ENCODE measurements at places on chromosomes 2 and 18.

DNA sequence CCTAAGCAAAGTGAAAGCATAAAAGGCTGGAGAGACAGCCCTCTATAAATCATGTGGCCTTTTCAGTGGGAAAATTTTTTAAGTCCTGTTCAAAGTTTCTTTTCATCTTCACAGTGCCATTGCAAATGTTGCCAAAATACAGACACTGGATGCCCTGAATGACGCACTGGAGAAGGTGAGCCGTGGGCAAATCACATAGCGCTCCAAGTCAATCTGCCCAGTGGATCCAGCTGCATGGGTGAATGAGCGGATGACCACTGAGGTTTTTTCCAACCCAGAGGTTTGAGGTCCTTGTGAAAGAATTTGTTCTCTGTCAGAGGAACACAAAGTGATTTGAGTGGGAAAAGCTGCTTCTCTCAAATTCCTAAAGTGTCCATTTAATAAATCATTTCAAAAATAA, 11.8 kb downstream of the DAPL1 start:
- no peak for DNase-seq

- DNase-seq: no peak
Observed at GRCh38 chr2:100077456-100077855, 64.9 kb downstream of the AFF3 start.

GRCh38 chr2:61811821-61812220, 42.0 kb downstream of the FAM161A start:
- peak; percentile 7 for DNase-seq

- DNase-seq: no peak
Observed at GRCh38 chr2:135820003-135820618, 16.9 kb downstream of the LCT start.

DNA sequence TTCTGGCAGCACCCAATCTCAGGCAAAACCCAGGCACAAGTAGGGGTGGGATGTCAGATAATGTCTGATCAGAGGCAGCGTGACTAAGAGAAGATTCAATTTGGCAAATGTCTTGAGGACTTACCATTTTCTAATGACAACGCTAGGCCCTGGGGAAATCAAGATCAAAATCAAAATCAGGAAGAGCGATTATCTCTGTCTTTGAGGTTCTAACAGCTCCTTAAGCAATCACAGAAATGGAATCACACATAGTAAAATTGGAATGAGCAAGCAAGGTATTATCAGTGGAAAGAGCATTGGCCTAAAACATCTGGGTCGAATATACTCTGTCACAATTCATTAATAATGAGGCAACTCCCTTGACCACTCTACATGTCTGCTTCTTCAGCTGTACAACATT, 8.6 kb upstream of the SERPINB2 start:
- DNase-seq: no peak

DNA sequence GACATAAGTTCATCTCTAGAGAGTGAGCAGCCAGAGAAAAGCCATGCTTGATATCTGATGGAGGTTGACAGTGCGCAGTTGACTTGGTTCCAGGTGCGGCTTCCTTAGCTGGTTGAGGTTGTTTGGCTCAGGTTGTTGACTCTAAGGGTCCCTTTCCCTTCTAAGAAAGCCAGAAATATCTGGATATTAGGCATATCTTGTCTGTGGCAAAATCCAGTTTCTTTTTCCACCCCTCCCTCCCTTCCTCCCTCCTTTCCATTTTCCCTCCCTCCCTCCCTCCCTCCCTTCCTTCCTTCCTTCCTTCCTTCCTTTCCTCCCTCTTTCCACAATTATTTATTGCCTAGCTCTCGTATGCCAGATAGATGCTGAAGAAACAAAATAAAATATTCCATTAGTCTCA, 82.6 kb upstream of the TNP1 start:
- DNase-seq: no peak

DNA sequence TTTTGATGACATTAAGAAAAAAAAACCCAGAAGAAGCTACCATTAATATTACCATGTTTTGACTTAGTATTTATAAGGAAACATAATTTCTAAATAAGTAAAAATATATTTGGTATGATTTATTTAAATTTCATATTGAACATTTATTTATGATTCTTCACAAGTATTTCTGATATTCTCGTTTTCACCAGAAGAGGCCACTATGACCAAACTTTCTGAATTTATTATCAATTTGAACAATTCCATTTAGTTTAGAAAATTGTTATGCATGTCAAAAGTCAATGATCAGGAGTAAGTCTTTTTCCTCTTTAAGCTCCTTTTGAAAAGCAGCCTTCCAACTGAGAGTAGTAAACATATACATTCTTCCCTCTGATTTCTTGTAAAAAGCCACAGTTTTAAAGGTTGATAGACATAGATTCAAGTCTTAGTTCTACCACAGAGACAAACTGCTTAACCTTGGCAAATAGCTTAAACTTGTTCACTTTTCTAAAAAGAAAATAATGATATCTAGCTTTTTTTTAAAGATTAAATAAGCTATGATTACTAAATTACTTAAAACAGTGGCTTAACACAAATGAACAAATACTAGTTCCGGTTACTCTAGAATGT, 329.9 kb downstream of the TRIB2 start:
- DNase-seq: no peak

- no peak for DNase-seq
Observed at GRCh38 chr2:64303250-64303649, 150.7 kb upstream of the LGALSL start.

DNA sequence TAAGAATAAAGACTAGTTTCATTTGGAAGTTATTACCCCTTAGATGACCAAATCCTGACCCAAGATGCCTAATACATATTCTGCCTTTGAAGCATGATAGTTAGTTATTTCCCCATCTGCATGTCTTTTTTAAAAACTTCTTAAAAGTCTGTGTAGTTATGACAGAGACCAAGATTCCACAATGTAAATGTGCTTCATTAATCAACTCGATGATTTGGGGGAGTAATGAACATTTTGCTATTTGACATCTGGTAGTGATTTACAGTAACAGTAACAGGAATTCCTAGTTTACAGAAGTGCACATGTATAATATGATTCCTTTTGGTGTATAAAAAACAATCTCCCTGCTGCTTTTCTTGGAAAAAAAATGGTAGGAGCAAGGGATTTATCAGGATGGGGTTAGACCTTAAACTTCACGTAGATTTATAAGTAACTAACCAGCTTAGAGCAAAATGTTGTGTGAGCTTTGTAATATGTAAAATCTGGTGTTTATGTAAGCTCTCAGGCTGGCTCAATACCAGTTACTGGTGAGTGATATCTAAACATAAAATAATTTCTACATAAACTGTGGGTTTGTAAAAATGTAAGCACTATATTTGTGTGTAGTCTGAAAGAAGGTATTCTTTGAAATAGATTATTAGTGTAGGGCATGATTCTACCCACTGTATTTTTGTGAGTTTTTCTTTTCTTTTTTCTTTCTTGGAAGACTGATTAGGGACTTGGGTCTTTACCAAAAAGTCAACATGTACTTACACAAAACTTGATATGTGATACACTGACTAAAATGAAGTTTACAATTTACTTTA, 641.6 kb downstream of the EPHA4 start:
- DNase-seq: no peak

GRCh38 chr2:219252900-219253752, at the start of gene TUBA4B:
Gene TUBA4B, plus strand, starts transcription at chr2:219253243. Its CDS starts 165 bp downstream, at chr2:219253408.
- peak; percentile 56 for DNase-seq

DNA sequence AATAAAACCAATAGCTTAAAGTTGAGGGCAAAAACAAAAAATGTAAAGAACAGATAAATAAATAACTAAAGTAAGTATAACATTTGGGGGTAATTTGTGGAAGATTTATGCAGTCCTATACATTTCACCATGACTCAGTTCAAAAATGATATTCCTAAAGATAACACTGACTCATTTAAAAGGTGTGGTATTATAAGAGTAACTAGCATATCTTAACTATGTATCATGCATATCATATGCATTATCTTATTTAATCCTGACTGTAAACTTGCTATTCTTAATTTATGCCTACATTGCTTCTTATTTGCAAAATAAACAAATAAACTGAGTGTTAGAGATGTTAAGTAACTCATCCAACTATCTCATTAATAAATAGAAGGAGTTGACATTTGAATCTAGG, 726.5 kb upstream of the PKDCC start:
- no peak for DNase-seq

- DNase-seq: no peak
Observed at GRCh38 chr2:150742094-150742493, 254.6 kb upstream of the RND3 start.

DNA sequence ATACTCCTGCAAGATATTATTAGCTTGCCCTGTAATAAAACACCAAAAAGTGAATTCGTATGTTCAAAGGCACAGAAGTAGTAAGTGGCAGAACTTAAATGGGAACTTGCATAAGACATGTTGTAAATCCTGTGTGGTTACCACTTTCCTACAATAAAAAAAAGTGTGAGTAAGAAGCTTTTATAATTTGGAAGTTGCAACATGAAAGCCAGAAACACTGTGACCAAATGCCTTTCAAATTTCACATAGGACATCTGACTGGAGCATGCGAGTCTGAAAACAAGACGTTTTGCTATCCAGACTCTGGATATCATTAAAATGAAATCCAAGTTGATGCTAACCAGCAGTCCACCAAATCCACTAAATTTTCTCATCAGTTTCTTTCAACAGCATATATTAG, 886.2 kb upstream of the NRXN1 start:
- DNase-seq: no peak

DNA sequence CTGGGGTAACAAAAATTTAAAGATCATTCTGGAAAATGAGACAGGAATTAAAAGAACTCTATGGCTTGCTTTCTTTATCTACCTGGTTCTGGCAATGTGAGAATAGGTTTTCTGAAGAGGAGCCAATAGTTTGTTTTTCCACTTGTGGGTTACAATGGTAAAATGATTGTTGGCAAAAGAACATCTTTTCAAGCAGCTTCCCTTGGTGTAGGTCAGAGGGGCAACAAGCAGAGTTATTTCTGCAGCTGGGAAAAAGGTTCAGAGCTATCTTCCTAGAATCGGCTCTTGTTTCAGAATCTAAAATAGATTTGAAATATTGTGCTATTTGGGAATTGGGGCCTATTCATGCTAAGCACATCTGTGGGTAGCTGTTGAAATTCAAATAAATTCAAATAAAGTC, 11.5 kb upstream of the TSPYL6 start:
- no peak for DNase-seq

DNA sequence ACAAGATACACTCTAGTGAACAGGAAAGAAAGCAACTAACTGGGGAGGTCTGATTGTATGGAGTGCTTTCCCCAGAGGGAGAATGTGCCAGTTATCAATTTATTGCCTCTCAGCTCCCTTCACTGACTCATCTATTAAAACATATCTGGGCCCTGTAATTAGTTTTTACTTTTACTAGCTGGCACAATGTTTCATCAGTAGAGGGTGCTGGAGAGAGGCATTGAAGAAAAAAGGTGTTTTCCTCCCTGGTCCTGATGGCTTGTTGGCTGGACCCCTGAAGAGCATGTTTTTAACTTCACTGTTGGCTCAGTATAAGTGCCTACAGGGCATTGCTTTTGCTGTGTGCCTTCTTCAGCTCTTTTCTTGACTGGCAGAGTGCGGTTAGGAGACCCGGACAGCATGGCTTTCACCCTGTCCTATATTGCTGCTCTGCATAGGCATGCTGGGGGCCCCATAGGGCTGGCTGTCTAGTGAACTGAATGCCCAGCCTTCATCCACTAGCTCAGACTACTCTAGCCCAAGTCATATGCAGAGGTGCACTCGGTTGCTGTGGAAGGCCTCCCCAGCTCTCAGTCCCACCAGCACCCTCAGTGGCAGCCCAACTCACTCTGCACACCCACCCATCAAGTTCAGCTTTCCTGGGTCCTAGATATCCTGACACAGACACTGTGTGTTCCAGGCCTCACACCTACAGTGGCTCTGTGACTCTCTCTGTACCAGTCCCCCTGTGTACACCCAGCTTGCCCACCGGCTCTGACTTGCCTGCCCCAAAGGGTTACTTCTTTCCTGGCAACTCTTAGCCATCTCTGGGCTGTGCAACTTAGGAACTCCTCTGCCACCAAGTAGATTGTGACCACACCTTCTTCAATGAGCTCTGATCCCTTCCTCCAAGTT, 62.3 kb upstream of the ACYP2 start:
- no peak for DNase-seq

DNA sequence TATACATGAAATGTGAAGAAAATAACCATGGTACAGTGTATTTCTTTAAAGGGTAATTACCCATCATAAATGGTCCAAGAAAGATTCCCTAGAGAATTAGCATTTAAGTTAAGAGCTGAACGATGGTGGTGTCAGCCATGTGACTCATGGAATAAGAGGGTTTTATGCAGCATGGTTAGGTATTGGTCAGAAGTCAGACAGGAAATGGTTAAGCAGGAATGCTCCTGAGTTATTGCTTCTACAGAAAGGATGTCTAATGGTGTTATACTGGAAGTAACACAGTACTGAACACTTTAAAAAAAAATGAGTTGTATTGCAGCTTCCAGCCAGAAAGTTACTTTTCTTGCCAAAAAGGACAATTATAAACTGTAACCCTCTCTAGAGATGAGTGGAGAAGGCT, 72.7 kb upstream of the UBE2E3 start:
- DNase-seq: no peak

DNA sequence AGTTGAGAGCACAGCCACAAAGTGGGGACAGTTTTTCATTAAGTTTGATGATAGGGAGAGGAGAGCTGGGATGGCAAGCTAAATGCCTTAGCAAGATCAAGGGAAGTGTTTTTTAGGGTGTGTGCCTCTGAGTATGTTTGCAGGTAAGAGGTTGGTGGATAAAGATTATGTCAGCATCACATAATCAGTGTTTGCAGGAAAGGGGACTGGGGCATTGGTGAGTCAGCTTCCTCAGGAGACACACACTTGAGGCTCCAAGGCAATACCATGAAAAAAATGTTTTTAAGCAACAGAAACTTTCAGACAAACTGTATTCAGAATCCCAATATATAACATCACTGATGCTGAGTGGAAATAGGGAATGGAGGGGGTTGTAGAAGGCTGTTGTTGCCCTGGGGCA, 25.4 kb upstream of the DTNB start:
- DNase-seq: no peak

DNA sequence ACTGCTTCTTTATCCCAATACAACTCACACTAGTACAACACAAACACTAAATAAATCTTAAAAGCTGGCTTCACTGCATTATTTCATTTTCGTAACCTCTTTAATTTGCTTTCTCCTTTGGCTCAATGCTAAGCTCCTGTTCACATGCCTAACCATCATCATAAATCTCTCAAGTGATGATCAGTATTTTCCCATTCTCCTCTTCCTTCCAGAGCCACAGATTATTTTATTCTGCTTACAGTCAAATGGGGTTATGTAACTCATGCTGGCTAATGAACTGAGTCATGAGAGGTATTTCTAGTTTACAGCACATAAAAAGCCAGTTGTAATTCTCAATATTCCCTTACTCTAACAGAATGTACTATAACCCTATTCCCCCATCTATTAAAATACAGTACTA, 350.4 kb upstream of the ZC3H15 start:
- no peak for DNase-seq
